Testis (tissue), 5 donors: ENCODE measurements at places on chromosomes 7 and 10. TPM values are rescaled to one million over a fixed set of nuclear protein-coding genes. Genes with fewer than 3 reads are reported as not detected.
A peak's percentile ranks its signal among the peaks of the same experiment; 100 is the strongest.

The GIMAP2 gene
- 6.5 TPM for polyA plus RNA-seq

The SCIN gene
- 21.9 TPM for polyA plus RNA-seq

- no peaks in the 10 kb centered on the region for H3K4me1 ChIP-seq
- DNase-seq: no peak
- H3K27ac ChIP-seq: no peak overlapping the region
- no peaks in the 10 kb centered on the region for H3K27me3 ChIP-seq
Measured at GRCh38 chr7:66859339-66859738, 61.7 kb upstream of the TMEM248 start.

GRCh38 chr7:51376420-51377092 lies 59.9 kb upstream of the COBL start:
- no peaks in the 10 kb centered on the region for H3K36me3 ChIP-seq
- DNase-seq: no peak
- no peak overlapping the region for H3K4me3 ChIP-seq
- H3K27ac ChIP-seq: no peak overlapping the region

GRCh38 chr7:151057989-151058780 lies 488 bp upstream of the CDK5 start:
- H3K4me1 ChIP-seq: peaks cover 41% of the 10 kb centered on the region
- peak; percentile 100 for DNase-seq
- H3K27ac ChIP-seq: peak overlapping the region; percentile 84
- H3K27me3 ChIP-seq: no peaks in the 10 kb centered on the region

- no peak overlapping the region for H3K4me3 ChIP-seq
- no peaks in the 10 kb centered on the region for H3K36me3 ChIP-seq
- peaks cover 9% of the 10 kb centered on the region for H3K4me1 ChIP-seq
Measured at GRCh38 chr7:152341039-152341913, 94.5 kb downstream of the KMT2C start.

- H3K4me1 ChIP-seq: no peaks in the 10 kb centered on the region
- H3K36me3 ChIP-seq: no peaks in the 10 kb centered on the region
- no peaks in the 10 kb centered on the region for H3K27me3 ChIP-seq
- H3K4me3 ChIP-seq: no peak overlapping the region
Measured at GRCh38 chr10:100791369-100792058, 46.1 kb downstream of the PAX2 start.

DNA sequence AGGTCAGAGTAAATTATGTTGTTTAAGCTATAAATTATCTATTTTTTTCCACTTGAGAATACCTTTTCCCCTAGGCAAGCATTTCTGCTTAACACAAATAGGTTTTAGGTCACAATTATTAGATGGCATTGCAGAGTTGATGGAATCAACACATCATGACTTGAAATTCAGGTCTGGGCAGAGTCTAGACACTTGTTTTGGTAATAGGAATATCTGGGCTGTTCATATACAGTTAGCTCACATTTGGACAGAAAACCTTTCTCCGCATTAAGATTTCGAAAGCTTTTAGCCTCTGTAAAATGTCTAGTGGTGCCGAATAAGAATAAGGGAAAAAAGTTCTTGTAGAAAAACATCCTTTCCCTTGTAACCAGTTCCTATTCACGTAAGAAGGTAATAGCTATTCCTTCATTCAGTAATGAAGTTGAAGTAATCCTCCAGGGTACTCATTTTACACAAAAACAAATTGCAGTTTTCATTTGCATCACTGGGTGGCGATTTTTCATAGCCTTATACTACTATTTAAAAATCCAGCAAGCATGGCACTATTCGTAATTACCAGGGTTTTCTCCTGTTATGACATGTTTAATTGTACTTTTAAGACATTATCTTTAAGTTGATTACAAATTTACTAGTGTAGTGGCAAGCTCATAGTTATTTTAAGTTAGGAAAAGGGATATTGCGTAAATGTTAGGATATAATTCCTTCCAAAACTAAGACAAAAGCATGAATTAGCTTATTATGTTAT lies 37.0 kb downstream of the RPA3 start:
- peak overlapping the region; percentile 39 for H3K27ac ChIP-seq
- H3K4me3 ChIP-seq: no peak overlapping the region
- peaks cover 4% of the 10 kb centered on the region for H3K4me1 ChIP-seq
- DNase-seq: peak; percentile 72
- H3K27me3 ChIP-seq: no peaks in the 10 kb centered on the region

DNA sequence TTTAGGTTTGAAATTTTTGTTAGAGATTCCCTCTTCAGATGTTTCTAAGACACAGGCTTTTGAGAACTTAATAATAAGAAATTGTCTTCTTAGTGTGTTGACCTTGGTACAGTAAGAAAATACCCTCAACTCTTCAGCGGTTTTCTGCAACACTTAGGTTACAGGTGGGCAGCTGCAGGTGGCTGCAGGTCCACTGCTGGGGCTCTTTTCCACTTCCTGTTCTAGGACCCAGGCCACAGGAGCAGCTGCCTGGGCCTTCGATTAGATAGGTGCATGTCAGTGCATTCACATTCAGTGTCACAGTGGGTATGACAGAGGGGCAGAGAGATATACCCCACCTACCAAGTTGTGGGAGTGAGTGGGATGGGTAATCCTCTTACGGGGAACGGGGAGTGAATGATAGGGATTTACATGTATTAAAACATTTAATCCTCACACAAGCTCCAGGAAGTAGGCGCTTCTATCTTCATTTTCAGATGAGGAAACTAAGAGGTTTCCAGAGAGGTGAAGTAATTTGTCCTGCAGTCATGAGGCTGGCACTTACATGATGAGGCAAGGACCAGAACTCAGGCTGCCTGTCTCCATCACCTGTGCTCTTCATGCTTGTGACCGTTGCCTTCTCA lies 20.2 kb upstream of the SUV39H2 start:
- no peaks in the 10 kb centered on the region for H3K4me1 ChIP-seq
- H3K27me3 ChIP-seq: no peaks in the 10 kb centered on the region
- DNase-seq: no peak
- H3K27ac ChIP-seq: no peak overlapping the region
- H3K36me3 ChIP-seq: no peaks in the 10 kb centered on the region

DNA sequence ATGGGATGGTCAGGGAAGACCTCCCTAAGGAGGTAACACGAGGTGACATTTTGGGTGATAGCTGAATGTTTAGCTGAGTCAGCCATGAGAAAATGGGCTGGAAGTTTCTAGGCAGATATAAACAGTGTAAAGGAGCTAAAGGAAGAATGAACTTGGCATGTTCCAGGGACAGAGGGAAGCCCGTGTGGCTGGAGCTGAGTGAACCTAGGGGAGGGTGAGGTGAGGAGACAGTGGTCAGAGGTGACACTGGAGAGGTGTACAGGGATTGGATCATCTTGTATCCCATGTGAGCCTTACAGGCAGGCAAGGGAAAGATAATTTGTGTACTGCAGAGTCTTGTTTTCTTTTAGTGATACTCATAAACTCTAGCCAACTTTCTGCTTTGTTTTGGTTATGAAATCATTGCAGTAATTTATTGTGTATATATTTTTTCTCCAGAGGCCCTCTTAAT lies 1.8 kb downstream of the STARD3NL start:
- no peak overlapping the region for H3K4me3 ChIP-seq
- H3K27ac ChIP-seq: peak overlapping the region; percentile 96
- DNase-seq: no peak
- peaks cover 10% of the 10 kb centered on the region for H3K4me1 ChIP-seq
- H3K36me3 ChIP-seq: no peaks in the 10 kb centered on the region

DNA sequence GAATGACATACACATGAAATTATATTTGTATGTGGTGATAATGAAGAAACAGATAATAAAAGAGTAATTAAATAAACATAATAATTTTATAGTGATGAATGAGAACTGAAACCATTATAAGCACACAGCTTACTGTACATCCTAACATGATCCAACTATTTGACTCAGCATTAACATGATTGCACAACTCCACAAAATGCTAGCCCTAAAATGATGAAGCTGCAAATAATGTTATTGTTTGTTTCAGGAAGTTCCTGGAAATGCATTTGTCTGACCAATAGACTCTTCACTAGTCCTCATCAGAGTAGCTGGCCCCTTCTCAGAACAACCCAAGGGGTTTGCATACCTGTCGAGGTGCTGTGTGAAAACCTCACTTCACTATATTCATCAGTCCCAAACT lies 115.5 kb downstream of the RTKN2 start:
- H3K4me3 ChIP-seq: no peak overlapping the region
- no peaks in the 10 kb centered on the region for H3K27me3 ChIP-seq
- H3K36me3 ChIP-seq: no peaks in the 10 kb centered on the region
- no peaks in the 10 kb centered on the region for H3K4me1 ChIP-seq
- no peak for DNase-seq

DNA sequence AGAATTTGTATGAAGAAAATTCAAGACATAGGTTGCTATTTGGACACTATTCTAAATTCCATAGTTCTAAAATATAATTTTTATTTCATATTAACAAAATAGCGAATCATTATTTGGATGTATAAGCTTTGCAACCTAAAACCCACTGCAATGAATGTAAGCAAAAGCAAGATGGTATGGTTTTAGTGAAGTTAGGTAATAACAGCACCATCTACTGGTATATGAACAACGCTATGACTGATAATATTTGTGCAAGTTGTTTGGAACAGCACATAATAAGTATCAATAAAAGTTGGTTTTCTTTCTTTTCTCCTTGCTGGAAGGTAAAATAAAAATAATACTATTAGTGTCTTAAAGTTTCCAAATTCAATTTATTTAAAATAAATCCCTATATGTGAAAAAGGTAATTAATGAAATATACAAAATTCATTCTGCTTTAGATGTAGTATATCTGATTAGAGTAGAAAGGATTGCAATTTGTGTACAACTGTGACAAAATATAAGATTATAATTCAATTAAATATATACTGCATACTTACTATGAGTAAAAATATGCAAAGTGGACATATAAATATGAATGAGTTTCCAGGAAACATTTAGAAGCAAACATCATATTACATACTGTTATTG lies 79.0 kb upstream of the LSM8 start:
- H3K27me3 ChIP-seq: no peaks in the 10 kb centered on the region
- H3K27ac ChIP-seq: no peak overlapping the region
- no peak for DNase-seq
- no peak overlapping the region for H3K4me3 ChIP-seq

DNA sequence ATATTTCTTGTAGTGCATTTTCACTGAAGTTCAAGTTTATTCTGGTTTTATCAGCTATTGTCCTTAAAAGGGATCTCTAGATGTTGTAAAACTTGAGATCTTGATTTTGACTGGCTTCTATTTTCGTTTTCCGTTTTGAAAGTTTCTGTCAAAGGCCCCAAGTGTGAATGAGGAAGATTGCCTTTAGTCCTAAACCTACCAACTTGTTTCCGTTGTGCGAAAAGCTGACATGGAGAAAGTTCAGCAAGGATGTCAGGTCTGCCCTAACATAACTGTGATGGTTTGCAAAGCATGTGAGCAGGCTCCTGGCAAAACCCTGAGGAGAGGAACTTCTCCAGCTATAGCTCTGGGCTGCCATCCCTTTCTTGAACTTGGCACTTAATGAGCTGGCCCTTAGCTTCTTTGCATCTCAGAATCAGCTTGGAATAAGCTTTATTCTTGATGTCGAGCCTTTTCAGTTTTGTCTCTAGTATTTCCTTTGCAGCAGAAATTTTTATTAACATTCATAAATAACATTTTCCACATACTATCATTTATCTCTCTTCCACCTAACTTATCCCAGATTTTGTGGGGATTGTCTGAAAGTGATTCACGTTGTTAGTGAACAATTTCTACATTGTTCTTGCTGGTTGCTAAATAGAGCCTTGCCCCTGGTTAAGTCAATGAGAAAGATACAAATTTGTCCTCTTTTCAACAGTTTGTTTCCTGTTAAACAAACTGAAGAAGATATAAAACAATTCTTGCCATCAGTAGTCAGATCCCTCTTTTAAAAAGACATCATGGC lies 559.4 kb downstream of the SUGCT start:
- no peaks in the 10 kb centered on the region for H3K27me3 ChIP-seq
- no peak for DNase-seq
- H3K36me3 ChIP-seq: no peaks in the 10 kb centered on the region
- no peaks in the 10 kb centered on the region for H3K4me1 ChIP-seq

- no peak overlapping the region for H3K4me3 ChIP-seq
- H3K4me1 ChIP-seq: peaks cover 15% of the 10 kb centered on the region
- H3K27ac ChIP-seq: no peak overlapping the region
- H3K27me3 ChIP-seq: no peaks in the 10 kb centered on the region
- no peaks in the 10 kb centered on the region for H3K36me3 ChIP-seq
Measured at GRCh38 chr10:122142641-122143237, 128.4 kb upstream of the BTBD16 start.

DNA sequence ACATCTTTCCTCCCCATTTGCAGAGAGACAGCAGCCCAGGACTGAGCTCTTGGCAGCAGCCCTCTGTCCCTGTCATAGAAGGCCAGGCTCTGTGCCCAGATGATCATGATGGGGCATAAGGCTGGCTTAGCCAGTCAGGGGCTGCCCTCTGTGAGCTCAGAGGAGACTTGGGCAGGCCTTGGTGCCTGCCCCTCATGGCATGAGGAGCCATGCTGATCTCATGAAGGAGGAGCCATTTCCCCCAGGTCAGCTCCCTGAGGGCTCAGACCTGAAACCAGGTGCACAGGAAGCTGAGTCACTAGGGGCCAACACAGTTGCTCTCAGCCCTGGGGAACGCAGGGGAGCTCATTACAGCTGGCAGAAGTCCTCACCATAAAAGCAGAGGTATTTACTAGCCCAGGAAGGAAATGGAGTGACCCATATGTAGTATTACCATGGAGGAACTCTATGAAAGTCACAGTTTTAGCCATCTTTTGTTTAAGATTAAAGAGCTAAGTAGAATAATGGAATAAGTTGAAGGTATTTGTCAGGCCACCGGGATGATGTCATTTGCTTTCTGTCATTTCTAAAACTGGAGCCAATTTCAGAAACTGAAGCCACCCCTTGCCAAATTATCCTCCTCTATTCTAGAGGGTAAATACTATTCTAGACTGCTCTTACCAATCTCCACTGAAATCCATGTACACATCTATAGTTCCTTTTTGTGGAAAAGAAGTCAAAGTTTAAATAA lies 362.4 kb upstream of the ZNF32 start:
- peaks cover 13% of the 10 kb centered on the region for H3K4me1 ChIP-seq
- H3K4me3 ChIP-seq: no peak overlapping the region
- no peak overlapping the region for H3K27ac ChIP-seq
- H3K27me3 ChIP-seq: no peaks in the 10 kb centered on the region
- H3K36me3 ChIP-seq: no peaks in the 10 kb centered on the region

DNA sequence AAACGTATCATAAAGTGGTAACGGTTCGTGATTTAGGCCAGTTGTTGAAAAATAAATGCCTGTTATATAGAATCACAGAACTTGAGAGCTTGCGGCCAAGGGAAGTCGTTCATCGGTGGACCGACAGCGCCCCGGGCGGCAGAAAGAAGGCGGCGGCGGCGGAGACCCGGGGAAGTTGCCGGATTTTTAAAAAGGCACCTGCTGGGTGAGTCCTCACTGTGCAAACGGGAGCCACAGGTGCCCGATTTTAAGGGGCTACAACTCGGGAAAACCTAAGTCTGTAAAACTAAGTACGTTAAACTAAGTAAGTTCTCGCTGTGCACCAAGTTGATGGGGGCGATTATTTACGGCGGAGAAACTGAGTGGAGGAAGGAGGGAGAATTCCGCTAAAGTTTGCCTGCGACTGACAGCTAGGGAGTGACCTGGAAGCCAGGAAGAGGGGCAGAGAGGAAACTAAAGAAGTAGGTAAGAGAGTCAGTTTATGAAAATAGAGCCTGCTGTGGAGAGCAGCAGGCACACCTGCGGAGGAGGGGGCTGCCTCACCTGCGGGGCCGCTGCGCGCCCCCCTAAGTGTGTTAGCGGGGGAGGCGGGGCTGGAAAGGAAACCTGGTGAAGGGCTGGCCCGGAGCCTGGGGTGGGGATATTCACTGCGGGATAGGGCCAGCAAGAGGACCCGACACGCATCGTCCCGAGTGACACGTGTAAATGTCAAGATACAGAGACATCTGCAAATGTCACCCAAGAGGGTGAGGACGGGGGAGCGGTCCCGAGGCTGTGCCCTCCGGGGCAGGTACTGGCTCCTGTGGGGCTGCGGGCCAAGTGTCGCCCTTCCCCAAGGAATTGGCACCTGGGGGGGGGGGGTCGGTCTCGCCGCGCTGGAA lies 996 bp downstream of the ADAM12 start:
- H3K4me3 ChIP-seq: peak overlapping the region; percentile 58
- H3K36me3 ChIP-seq: no peaks in the 10 kb centered on the region
- peak overlapping the region; percentile 41 for H3K27ac ChIP-seq
- H3K27me3 ChIP-seq: no peaks in the 10 kb centered on the region
- H3K4me1 ChIP-seq: no peaks in the 10 kb centered on the region
- DNase-seq: peak; percentile 86
